Gastroesophageal sphincter (tissue), 4 donors: ENCODE measurements at places on chromosomes 16 and 17.

- ATAC-seq: no peak
Observed at GRCh38 chr17:3974980-3975379, 10.7 kb upstream of the ATP2A3 start.

GRCh38 chr17:48596000-48596734, 2.6 kb upstream of the HOXB5 start:
- ATAC-seq: no peak

GRCh38 chr17:82358465-82359350, at the start of gene TEX19:
Gene TEX19 (plus strand): TSS chr17:82359247. CDS start chr17:82362151, 2,904 bp downstream.
- no peak for ATAC-seq

- ATAC-seq: no peak
Observed at GRCh38 chr17:17366941-17367875, 64.0 kb downstream of the NT5M start.

GRCh38 chr16:88411951-88412576, 29.3 kb downstream of the ZNF469 start:
- no peak for ATAC-seq
